ENCODE measurements at places on chromosomes 2 and 18. TPM values are rescaled to one million over a fixed set of nuclear protein-coding genes. Genes with fewer than 3 reads are reported as not detected.

Gene IAH1
- total RNA-seq = 52.7 TPM

DNA sequence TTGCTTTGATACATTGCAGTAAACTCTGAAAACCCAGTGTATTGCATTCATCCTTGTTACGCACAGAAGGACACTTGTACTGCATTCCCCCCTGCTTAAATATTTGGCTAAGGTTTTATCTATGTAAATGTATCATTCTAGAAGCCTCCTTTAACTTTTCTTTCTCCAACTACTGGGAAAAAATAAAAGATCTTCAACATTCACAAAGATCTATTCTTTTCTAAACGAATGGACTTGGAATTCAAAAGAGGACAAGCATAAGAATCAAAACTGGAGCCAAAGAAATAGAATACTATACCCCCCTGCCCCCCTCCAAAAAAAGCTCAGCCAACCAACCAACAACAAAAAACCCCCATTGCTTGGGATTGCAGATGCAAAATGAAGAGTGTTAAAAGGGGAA is 136.9 kb downstream of the EPHA4 start:
- H3K4me1 ChIP-seq = no peaks in the 10 kb centered on the region
- DNase-seq = no peak
- no peaks in the 10 kb centered on the region for H3K27me3 ChIP-seq
- H3K36me3 ChIP-seq = no peaks in the 10 kb centered on the region

Gene ATP6V1B1
- 37.9 TPM for total RNA-seq

GRCh38 chr2:237189799-237190198 is 104.1 kb downstream of the COPS8 start:
- no peak overlapping the region for H3K27ac ChIP-seq
- no peak overlapping the region for H3K4me3 ChIP-seq
- H3K36me3 ChIP-seq = no peaks in the 10 kb centered on the region
- no peaks in the 10 kb centered on the region for H3K4me1 ChIP-seq

DNA sequence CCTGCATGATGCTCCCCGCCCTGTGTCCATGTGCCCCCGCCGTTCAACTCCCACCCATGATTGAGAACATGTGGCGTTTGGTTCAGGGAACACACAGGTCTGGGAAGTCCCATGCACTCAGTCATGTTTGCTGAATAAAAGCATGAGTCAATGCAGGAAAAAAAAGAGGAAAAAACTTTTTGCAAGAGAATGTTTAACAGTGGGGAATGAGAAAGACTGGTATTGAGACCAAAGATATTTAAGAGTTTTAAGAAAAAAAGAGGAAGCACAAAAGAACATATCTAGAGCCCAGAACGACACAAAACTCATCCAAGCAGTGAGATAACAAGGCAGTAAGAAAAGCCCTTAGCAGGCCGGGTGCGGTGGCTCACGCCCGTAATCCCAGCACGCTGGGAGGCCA is 279.2 kb upstream of the THSD7B start:
- no peaks in the 10 kb centered on the region for H3K4me1 ChIP-seq
- no peak for DNase-seq
- no peaks in the 10 kb centered on the region for H3K36me3 ChIP-seq
- H3K27me3 ChIP-seq = no peaks in the 10 kb centered on the region

Gene TLX2
- total RNA-seq = not detected

Measured in kidney (tissue), 22 donors.